NCI-H1436 treated with DMSO at 0.1 percent for 48 hours (cell line): ENCODE measurements at places on chromosomes 13 and 19.

GRCh38 chr19:5075597-5075996 lies 106.7 kb downstream of the KDM4B start:
- DNase-seq = no peak

DNA sequence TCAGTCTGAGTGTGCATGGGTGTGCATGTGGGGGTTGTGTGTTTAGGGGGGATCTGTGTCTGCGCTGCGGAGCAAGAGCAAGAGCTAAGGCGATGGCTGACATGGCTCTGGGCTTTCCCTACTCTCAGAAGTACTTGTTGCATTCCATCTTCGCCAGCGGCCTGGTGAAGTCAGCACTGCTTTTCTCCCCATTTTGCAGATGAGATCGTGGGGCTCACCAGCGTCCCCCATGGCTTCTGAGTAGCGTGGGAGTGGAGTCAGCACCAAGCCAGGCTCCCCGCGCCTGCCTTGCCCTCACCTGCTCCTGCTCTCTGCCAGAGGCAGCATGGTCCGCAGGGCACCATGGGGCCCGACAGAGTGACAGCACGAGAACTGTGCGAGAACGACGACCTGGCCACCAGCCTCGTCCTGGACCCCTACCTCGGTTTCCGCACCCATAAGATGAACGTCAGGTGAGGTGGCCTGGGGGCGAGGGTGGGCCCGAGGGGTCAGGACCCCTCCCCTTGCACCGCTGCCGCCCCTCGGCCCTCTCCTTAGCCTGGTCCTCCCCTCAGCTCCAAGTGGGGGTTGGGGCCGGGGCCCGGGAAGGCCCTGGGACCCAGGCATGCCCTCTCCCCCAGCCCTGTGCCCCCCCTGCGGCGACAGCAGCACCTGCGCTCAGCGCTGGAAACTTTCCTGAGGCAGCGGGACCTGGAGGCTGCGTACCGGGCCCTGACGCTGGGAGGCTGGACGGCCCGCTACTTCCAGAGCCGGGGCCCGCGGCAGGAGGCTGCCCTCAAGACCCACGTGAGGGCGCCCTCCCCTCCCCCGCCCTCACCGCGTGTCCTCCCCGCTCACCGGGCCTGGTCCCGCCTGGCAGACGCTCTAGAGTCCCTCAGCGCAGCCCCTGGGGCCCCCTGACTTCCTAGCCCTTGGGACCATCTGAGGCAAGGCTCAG lies 2.2 kb downstream of the KMT5C start:
- no peak for DNase-seq

GRCh38 chr19:30318936-30319335 lies 53.2 kb upstream of the ZNF536 start:
- no peak for DNase-seq

GRCh38 chr13:81927347-81927746 lies 1586.4 kb upstream of the SPRY2 start:
- DNase-seq = no peak

GRCh38 chr19:43595605-43595998 lies 332 bp downstream of the IRGQ start:
- DNase-seq = no peak

DNA sequence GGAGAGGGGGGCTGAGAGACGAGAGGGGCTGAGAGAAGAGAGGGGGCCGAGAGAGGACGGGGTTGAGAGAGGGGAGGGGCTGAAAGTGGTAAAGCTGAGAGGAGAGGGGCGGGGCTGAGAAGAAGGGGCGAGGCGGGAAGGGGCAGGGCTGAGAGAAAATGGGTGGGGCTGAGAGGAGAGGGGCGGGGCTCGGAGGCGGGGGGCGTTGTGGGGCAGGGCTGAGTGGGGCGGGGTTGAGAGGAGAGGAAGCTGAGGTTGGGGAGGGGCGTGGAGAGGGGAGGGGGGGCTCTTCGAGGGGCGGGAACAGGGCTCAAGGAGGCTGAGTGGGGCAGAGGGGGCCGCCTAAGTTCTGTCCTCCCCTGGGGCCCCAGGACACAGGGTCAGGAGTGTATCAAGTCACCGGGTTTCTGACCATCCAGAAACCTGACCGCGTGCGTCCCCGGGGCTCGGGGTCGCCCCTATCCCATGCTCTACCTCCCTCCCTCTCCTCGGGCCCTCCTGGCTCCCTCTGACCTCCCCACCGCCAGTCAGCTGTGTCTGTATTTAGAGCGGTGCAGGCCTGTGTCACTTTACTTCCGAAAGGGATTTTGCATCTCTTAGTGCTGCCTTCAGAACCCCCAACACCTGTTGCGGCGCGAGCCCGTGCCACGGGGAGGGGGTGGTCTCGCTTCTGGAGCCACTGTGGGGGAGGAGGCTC lies 38.6 kb upstream of the SEMA6B start:
- no peak for DNase-seq

DNA sequence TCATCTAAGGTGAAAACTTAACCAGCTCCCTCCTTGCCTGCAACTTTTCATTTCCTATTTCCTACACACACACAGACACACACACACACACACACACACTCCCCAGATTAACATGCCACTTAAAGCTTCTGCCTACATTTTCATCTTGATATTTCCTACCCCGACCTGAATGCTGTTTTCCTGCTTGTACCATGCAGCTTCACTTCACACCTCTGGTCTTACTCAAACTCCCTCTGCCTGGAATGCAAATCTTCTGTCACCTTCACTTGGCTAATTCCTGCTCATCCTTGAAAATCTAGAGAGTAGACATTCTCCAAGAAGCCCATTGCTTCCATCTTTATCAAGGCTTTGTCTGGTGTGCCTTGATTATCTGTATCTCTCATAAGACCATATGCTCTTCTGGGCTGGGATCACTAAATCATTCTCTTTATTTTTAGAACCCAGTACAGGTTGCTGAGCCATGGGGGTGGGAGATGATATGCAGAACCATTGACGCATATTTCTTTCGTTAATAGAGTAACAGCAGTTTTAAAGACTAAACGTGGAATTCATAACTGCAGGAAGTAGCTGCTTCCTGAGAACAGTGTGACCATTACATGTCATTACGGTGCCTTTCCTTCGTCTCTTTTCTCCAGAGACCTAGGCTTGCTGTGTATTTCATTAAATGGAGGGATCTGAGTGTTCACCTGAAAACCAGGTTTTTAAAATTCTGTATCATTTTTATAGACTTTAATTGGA lies 37.7 kb downstream of the CNMD start:
- DNase-seq = no peak

DNA sequence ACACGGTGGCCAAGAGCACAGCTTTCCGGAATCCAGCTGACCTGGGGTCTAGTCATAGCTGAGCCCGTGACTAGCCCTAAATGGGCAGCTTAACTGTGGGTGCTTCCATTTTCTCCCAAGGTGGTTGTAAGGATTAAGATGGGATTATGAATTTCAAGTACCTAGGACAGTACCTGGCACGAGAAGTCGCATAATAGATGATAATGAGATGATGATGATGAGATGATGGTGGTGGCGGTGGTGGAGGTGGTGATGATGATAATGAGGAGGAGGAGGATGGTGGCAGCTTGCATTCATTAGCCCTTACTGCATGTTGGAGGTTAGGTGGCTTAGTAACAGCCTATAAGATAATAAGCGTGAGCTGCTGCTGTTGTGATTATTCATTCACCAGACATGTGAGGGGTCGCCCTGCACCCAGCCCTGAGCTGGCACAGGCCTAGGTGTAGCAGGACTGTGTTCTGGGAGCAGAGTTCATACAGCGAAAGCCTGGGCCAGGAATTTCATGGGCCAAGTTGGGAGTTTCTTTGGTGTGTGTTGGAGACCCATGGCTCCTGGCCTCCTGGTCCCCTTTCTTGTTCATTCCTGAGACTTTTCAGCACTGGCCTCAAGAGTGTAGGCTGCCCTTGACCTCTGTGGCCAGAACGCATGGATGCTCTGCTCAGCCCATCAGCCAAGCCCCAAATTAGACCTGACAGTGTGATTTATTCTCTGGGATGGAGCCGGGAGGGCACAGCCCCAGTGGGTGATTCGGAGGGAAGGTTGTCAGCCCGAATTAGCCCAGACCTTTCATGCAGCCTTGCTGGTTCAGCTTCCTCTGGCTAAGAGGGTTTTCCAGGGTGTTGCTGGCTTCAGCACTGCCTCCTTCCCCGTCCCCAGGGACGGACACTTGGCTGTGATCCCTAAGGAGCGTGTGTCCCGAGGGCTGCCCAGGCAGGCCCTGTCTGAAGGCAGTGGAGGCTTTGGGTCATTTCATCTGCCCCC lies 128.8 kb downstream of the SIPA1L3 start:
- DNase-seq = no peak

DNA sequence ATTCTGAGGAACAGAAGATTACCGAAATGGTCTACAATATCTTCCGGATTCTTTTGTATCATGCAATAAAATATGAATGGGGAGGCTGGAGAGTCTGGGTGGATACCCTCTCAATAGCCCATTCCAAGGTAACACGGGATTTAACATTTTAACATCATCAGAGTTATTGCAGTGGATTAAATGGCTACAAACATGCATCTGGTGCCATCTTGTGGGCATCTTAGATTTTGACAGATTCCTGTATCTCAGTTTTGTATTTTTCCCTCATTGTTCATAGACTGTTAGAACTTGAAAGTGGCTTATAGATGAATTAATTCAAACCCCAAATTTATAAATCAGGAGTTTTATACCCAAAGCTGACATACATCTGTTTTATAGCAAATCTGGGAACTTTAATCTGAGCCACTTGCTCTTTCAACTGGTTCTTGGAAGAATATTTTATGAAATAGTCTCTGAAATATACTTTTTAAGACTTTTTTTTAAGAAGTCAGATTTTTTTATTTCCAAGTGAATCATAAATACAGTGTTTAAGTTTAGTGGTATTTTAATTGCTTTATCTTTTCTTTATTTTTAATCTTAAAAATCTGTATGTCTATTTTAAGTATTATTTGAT lies 215.2 kb downstream of the NBEA start:
- no peak for DNase-seq

DNA sequence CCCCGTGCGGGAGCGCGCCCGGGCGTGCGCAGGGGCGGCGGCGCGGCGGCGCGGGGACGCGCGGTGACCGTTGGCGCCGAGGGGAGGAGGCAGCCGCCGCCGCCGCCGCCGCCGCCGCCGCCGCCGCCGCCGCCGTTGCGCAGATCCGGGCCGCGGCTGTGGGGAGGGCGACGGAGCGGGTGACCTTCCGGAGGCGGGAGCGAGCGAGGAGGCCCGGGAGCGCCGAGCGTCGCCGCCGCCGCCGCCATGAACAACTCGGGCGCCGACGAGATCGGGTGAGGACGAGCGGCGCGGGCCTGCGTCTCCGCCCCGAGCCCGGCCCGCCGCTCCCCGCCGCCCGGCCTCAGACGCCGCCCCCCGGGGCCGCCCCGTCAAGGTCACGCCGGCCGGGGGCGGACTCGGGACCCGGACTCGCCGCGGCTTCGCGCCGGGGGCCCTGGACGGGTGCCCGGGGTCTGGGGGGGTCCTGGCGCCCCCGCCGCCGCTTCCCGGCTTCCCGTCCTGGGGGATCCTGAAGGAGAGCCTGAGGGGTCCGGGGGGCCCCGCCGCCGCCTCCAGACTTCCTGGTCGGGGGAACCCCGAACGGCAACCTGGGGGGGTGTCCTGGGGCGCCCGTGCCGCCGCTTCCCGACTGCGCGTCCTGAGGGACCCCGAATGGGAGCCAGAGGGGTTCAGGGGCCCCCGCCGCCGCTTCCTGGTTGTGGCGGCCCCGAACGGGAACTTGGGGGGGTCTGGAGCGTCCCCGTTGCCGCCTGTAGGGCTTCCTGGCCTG lies at the start of gene DAZAP1:
Gene DAZAP1 (plus strand): TSS at position 59 of the 772 bp plus-strand sequence. CDS start 188 bp downstream, at position 247.
- DNase-seq = no peak

DNA sequence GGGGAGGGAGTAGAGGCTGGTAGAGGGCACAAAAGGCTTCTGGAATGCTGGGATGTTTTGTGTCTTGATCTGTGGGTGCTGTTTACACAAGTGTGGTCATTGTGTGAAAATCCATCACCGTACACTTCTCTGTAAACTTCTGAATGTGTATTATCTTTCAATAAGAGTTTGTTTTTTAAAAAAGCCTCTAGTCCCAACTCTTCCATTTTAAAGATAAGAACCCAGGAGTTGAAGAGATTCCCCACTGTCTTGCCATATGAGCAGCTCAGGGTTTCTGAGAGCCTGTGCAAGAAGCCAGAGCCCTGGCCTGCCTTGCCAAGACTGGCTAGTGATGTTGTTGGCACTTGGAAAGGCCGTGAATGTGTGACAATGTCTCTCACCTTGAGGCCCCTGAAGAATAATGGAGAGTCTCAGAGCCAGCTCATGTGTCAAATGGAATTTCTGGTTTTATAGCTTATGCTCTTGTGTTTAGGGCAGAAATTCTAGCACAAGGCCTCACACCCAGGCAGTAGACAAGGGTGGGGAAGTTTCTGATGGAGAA lies 57.5 kb upstream of the NPAS1 start:
- no peak for DNase-seq

DNA sequence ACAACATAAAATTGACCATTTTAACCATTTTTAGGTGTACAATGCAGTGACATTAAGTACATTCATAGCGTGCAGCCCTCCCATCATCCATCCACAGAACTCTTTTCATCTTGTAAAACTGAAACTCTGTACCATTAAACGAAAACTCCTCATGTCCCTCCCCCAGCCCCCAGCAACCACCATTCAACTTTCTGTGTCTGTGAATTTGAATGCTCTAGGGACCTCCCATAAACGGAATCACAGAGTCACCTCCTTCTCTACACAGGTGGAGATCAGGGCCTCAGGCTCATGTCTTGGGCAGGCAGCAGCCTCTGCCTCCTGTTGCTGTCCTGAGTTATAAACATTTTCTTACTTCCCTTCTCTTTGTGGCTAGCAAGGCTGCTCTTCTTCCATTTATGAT lies 7.3 kb upstream of the CCNE1 start:
- no peak for DNase-seq

GRCh38 chr19:45906221-45906620 lies 3.8 kb upstream of the MYPOP start:
- DNase-seq = no peak

DNA sequence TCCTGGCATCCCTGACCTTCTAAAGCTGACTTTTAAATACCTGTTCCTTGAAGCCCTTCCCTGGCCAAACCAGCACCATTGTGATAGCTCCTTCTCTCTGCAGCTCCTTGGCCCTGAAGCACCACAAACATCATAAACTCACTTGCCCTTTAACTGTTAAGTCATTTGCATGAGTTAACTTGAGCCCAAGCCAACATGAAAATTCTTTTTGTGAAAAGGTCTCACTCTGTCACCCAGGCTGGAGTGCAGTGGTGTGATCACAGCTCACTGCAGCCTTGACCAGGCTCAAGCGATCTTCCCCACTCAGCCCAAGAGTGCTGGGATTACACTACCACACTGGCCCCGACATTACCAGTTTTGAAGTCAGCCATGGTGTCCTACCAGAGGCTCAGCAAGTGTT lies 87.8 kb downstream of the ZIC5 start:
- no peak for DNase-seq

GRCh38 chr13:24181991-24182702 lies 21.6 kb downstream of the SPATA13 start:
- no peak for DNase-seq
